ENCODE measurements at places on chromosomes 5 and 9. TPM values are rescaled to one million over a fixed set of nuclear protein-coding genes. Genes with fewer than 3 reads are reported as not detected.

The PPP2R2B gene
- total RNA-seq = 3.5 TPM

The NEUROG1 gene
- not detected for total RNA-seq

GRCh38 chr5:163505049-163505367 is 411 bp upstream of the MAT2B start:
- DNase-seq = no peak

The TSLP gene
- total RNA-seq = 0.09 TPM

DNA sequence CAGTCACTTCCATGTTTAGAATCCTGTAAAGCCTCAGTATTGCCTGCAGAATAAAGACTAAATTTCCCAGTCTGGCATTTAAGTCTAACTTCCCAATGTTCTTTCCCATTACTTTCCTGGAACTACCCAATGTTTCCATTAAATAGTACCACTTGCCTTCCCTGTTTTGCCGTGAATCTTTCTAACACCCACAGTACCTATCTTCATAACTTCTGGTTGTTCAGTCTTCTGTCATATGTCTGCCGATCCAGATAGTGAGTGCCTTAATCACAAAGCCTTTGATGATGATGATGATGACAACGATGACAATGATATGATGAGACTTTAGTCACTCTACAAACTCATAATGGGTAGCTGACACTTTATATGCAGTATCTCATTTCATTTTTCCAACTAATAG is 6.6 kb upstream of the HEMGN start:
- no peak for DNase-seq

DNA sequence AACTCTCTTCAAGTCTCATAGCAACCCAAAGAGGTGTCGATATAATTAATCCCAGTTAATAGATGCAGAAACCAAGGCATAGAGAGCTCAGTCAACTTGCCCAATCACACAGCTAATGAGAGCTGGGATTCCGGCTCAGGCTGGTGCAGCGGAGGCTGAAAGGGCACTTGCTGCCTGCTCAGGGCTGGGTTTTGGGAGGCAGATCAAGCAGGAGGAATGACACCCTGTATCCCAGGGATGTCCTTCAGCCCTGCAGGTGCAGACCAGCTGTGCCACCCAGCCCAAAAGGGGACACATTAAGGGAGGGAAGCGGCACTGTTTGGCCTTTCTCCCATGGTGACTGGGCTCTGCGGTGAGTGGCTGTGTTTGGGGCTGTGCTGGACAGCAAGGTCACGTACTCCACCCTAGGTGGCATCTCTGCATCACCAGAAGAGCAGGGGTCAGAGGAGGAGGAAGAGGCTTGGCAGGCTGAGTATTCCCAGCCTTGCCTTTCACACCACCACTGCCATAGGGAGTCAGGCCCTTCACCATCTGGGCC is 124.1 kb downstream of the MVB12B start:
- DNase-seq = no peak

The ZSWIM6 gene
- total RNA-seq = 4.3 TPM

GRCh38 chr5:52856564-52856963 is 68.8 kb downstream of the ITGA1 start:
- DNase-seq = no peak

DNA sequence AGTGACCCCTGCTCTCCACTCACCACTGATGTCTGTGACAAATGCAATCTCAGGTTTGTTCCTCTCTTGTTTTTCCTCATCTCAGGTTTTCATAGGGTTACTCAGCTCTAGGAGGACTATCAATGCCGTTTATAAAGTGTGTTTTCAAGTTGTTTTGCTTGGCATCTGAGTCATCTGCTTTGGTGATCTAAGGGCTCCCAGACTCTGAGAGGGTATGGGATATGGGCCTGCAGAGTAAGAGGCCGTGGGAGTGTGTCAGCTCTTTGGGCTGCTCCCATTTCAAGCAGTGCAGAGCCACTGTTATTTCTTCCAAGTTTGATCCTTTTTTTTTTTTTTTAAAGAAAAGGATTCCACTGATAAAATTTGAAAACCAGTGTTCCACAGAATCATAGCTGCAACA is 46.3 kb downstream of the NNT start:
- no peak for DNase-seq

DNA sequence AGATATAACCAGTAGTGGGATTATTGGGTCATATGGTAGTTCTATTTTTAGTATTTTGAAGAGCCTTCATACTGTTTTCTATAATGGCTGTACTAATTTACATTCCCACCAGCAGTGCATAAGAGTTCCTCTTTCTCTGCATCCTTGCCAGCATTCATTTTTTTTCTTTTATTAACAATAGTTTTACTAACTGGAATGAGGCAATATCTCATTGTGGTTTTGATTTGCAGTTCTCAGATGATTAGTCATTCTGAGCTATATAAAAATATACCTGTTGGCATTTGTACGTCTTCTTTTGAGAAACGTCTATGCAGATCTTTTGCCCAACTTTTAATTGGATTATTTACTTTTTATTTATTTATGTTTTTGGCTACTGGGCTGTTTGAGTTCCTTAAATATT is 1579.3 kb upstream of the CDH6 start:
- DNase-seq = no peak

DNA sequence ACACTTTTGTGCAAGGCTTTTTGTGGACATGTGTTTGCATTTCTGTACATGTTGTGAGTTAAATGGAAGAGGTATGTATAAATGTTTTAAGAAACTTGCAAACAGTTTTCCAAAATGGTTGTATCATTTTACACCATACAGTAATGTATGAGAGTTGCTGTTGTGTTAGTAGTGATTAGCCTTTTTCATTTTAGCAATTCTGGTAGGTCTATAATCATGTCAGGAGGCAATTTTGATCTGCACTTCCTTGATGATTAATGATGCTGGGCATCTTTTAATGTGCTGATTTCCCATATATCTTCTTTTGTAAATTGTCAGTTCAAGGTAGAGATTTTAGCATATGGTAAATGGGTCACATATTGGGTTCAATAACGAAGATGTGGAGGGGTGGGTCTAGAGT is 87.3 kb downstream of the ANKRD18B start:
- DNase-seq = no peak

GRCh38 chr5:114434396-114435219 is 72.7 kb downstream of the KCNN2 start:
- DNase-seq = no peak

The SNAPC4 gene
- 3.1 TPM for total RNA-seq

DNA sequence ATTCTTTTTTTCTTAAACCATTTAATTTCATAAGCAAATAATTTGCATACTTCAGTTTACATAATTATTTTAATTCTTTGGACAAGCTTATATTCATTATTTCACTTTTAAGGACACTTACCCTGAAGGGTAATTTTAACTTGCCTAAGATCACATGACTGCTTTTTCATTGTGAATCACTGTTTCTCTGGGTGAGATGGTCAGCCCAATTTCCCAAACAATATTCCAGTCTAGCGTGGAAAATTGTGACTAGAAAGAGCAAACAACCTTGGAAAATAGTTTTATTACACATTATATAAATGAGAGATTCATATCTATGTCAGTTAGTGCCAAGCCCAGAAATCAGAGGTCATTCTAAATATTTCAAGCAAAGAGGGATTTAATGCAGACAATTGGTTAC is 21.4 kb upstream of the JAKMIP2 start:
- no peak for DNase-seq

DNA sequence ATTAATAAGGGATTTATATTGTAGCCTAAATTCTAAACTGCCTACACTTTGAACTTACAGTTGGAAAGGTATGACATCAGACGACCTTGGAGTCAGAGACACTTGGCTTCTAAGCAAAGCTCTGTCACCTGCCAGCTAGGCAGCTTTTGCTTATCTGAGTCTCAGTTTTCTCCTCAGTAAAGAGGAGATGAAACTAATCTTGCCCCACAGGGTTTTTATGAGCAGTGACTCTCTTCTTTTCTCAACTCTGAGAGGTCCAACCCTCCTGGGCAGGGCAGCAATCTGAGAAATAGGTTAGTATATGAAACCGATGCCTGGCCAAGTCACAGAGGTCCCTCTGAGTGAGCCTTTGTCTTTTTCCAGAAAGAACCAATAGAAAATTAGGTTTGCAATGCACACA is 53.9 kb downstream of the WDR36 start:
- no peak for DNase-seq

DNA sequence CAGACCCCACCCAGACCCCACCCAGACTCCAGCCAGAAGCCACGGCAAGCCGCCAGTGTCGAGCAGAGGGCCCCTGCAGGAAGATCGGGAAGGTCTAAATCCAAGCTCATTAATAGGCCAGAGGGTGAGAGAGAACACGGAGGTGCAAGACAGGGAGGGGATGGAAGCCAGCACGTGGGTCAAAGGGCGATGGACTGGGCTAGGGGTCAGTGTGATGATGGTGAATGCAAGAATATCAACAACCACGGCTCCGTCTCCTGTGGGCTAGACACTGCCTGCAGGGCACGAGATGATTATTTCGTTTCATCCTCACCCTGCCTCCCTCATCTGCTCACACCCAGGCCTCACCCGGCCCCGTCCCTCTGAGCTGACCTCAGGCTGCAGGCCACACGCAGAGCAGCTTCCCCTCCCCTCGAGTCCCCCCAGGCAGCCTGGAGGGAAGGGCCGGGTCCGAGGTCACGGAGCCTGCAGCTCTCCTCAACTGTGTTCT is 122.0 kb downstream of the COL23A1 start:
- DNase-seq = no peak

The PRRX2 gene
- 8.9 TPM for total RNA-seq

The GARIN3 gene
- not detected for total RNA-seq

DNA sequence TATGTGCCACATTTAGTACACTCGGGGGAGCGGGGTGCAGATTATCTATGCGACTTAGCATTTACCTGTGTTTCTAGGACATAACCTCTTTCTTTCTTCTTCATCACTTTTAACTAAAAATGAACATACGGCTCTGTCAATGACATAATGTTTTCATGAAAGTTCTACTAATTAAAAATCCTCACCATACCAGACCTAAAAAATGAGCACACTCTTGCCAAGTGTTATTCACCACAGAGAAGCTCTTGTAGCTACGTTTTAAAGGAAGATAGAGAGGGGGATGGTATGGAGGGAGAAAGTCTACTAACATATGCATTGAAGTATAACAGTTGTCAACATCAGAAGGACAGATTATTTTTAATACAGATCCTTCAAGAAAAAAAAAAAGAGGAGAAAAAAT is 1.6 kb downstream of the CDH10 start:
- no peak for DNase-seq

All from muscle of leg (tissue), 16 donors.